ENCODE measurements at places on chromosomes 5 and 9.
A peak's percentile ranks its signal among the peaks of the same experiment; 100 is the strongest.

- no peak for DNase-seq
Measured at GRCh38 chr9:115495052-115495635, 377.2 kb upstream of the TNC start.

DNA sequence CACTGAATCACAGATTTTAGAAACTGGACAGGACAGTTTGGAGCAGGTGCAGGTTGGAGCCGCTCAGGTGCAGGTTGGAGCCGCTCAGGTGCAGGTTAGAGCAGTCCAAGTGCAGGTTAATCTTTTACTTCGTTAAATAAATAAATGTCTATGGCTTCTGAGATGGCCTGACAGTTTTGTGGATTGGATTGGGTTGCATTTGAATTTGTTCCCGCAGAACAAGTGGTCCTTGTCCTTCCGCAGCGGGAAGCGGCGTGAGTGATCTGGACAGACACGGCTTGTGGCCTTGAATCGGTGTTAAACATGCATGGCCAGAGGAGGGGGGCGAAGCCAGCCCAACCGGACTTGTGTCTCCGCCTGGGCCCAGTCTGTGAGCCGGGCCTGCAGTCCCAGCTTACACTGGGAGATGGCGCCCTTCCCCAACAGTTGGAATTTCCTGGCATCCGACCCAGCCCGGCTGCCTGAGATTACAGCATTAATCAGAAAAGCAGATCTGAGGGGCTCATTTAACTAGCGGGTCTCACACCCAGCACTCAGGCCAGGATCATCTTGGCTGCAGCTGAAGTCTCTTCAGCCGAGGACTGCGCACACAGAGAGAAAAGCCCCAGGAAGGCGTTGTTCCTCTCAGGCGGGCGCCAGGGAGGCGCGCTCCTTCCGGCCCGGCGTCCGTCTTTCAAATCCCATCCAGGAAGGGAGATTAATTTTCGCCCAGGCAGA, 1.5 kb upstream of the OLFM1 start:
- peak; percentile 55 for DNase-seq

GRCh38 chr5:157729858-157730257, 1.4 kb upstream of the THG1L start:
- DNase-seq: no peak

DNA sequence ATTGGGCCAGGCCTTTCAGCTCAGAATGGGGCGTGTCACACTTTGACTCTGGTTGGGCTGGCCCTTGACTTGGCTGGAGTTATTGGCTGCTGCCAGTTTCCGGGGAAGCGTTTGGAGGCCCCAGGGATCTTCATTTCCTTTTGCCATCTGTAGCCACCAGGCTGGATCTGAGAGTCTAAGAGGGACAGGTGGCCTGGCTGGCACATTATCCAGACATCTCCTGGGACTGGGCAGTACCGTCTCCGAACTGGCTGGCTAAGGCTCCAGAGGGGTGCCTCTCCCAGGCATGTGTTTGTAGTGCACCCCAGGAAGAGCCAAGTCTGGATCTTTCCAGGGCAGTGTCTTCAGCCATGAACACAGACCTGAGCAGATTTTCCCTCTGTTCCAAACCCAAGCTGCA, 9.7 kb upstream of the JADE2 start:
- no peak for DNase-seq

DNA sequence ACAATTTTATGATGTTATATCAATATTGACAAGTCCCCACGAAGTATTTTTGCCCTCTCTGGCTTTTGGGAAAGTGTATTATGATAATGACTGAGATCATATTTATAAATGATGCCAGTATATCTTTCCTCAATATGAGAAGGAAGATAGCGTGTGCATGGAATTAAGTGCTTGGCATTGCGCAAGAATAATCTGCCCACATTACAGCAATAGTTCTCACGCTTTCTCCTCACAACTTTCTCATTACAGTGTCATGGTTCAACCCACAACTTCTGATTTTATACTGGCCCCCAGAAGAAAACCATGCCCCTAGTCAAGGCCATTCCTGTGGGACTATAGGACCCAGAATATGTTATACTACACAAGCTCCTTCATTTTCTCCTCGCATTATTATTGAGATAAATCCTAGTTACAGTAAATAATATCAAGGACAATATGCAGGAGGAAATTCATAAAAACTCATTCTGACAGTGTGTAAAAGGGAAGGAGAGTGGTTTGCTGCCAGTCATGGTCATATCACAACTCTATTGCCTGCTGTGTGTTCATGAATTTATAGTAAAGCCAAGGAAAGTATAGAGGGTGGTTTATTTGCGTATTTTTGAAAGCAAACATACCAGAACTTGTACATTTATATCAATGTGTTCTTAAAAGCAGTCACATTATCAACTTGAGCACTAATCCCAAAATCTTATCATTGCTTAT, 114.1 kb downstream of the PIK3R1 start:
- DNase-seq: no peak

DNA sequence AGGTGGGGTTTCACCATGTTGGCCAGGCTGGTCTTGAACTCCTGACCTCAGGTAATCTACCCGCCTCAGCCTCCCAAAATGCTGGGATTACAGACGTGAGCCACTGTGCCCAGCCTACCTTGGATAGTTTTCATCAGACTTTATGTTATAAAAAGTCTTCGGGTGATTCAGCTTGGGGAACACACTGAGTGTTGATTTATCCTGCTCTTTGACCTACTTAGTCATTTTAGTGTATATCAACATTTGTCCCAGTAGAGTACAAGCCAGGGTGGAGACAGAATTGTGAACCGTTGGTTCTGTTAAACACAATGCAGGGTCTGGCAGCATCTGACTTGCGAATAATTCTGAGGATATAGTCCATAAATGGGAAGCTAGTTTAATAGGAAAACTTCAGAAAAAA, 39.7 kb downstream of the NFX1 start:
- no peak for DNase-seq

DNA sequence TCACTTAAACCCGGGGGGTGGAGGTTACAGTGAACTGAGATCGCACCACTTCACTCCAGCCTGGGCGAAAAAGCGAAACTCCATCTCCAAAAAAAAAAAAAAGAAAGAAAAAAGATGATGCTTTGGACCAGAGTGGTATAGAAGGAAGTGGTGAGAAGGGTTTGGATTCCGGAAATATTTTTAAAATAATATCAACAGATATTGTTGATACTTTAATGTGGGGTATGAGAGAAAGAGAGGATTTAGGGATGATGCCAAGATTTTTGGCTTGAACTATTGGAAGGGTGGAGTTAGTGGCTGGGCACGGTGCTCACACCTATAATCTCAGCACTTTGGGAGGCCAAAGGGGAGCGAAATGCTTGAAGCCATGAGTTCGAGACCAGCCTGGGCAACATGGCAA, 49.6 kb upstream of the PLIN2 start:
- DNase-seq: no peak

GRCh38 chr9:124392871-124393460, 22.3 kb downstream of the PSMB7 start:
- no peak for DNase-seq

GRCh38 chr9:114178756-114179450, 23.6 kb downstream of the COL27A1 start:
- no peak for DNase-seq

DNA sequence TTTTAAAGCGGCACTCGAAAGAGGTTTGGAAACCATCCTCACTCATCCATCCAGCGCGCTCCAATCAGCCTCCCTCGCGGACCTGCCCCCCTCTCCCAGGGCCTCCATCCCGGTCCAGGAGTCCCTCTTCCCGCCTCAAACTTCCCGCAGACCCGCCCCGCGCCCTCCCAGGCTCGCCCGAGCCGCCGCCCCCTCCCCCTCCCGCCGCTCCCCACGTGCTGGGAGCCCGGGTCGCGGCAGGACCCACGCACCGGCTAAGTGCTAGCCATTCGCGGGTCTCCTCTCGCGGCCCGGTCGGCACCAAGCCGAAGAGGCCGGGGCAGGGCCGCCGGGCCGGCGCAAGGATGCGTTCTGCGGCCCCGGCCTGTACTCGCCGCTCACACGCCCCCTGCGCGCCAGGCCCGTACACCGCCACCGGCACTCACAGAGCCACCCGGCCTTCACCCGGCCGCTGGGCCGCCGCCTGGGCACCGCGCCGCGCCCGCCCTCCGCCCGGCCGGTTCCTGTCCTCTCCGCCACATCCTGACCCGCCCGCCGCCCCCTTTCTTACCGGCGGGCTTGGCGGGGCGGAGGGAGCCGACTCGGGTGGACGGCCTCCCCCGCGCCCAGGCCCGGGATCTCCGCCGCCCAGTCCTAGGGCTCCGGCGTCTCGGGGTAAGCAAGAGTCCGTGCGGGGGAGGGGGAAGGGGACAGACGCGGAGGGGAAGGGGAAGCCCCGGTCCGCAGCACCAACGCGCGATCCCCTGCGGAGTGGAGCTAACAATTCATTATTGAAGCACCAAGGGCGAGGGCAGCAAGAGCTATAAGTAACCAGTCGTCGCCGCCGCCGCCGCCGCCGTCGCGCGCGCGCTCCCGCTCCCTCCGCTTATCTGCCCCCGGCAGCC, 576 bp downstream of the CHD1 start:
- DNase-seq: peak; percentile 41

Data from activated T-cell treated with anti-CD3 and anti-CD28 coated beads for 48 hours (primary cell).